ENCODE measurements at places on chromosomes 3 and 15. TPM values are rescaled to one million over a fixed set of nuclear protein-coding genes. Genes with fewer than 3 reads are reported as not detected.

ITIH1 gene
- not detected for total RNA-seq

CLDN16 gene
- total RNA-seq: 0.22 TPM

CRYGS gene
- total RNA-seq: 1.3 TPM

VEPH1 gene
- 131 TPM for total RNA-seq

RTP3 gene
- not detected for total RNA-seq

NAALADL2 gene
- 2.7 TPM for total RNA-seq

SMCO1 gene
- total RNA-seq: not detected

NR2E3 gene
- total RNA-seq: 0.57 TPM

GOLGA8A gene
- 7.7 TPM for total RNA-seq

CCR3 gene
- not detected for total RNA-seq

C3orf22 gene
- total RNA-seq: not detected

GOLGA6D gene
- total RNA-seq: not detected

APOD gene
- total RNA-seq: 2.0 TPM

KLHL6 gene
- under 0.01 TPM for total RNA-seq

CMTM6 gene
- total RNA-seq: 59.3 TPM

SLC24A5 gene
- not detected for total RNA-seq

DUOX1 gene
- total RNA-seq: under 0.01 TPM

ZNF770 gene
- 36.8 TPM for total RNA-seq

GOLGA6L4 gene
- 1.1 TPM for total RNA-seq

THAP10 gene
- 1.8 TPM for total RNA-seq

CX3CR1 gene
- total RNA-seq: not detected
